ENCODE measurements at places on chromosomes 5 and 9.

- DNase-seq: no peak
Observed at GRCh38 chr5:82984786-82985735, 92.1 kb downstream of the TMEM167A start.

DNA sequence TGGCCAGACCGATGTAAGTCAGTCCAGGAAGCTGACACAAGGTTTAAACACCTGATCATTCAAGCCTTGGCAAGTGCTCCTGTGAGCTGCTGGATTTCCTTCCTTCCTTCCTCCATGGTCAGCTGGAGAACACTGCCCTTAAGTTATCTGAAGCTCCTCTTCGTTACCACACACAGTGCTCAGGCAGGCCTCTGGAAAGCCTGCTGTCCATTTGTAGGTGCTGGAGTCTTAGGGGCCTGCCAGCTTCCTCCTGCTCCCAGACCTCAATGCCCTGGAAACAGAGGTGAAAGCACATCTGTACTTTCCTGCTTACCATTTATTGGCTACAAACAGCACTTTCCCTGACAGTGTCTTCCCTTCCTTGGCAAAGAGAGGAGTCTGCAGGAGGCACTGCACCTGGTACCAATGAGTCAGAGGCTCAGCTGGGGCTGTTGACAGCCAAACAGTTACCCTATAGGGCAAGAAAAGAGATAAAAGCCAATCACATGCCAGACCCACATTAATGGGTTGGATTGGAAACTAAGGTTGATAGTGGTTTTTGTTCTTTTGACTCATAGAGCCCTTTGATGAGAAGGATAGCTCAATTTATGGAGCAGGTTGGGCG is 72.6 kb upstream of the PUM3 start:
- DNase-seq: no peak

DNA sequence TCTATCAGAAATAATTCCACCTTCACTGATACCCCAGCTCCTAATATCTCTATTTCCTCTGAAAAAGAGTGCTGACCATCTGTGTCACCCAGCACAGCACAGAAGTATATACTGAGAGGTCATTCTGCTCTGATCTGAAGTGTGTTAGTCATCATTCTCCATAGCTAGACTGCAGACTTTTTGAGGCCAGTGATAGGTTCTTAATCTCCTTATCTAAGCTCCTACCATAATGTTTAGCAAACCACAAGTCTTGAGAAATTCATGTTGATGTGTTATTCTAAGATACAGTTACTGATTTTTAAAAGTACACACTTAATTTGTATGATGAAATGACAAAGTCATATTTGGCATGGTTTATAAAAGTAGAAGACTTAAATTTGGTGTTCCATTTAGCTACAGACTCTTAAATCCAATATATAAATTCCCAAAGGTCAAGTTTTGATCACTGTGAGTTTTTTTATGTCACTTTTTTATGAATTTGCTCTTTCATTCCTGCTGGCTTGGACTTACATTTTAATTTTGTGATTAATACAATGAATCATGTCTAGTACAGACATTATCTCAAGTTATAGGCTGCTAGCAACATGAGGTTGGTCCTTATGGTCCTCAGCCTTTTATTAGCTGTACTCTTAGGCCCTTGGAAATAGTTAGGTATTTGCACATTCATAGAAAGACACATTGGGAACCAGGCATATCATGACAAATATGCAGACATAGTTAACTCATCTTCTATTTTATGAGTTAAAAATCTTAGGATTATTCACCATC is 380.8 kb downstream of the EBF1 start:
- DNase-seq: peak; percentile 91

GRCh38 chr5:17619354-17619753 is 9.2 kb downstream of the TAF11L12 start:
- DNase-seq: no peak

DNA sequence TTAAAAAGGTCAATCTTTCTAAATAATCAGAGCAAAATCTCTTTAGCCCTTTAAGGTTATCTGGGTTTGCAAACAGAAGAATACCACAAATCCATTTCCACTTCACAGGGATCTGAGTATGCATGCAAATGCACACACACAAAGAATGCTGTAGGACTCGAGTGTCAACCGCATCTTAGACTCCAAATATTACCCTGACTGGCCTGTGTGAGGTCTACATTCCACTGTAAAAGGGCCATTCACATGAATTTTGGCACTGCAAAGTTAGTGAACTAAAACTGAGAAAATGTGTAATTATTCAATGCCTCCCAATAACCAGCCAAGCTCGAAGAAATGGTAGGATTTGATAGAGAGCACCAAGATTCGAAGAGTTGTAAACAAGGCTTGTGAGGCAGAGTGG is 199.9 kb downstream of the AGTPBP1 start:
- no peak for DNase-seq

DNA sequence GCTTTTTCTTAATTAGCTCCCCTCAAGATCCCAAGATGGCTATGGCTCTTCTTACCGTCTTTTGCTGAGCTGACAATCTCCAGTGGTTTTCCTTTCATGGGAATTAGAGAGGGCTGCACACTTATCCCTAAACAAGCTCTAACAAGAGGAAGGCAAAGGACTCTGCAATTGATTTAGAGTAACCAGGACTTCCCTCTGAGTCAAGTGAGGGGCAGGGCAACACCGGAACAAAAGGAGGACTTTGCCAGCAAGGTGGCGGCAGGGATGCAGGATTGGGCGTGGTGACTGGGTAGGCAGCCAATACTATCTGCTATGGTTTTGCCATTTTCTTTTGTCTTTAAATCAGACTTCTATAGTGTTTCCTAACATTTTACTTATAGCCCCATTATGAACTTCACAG is 9.8 kb downstream of the SLC44A1 start:
- no peak for DNase-seq

- no peak for DNase-seq
Observed at GRCh38 chr5:127602481-127602880, 46.4 kb upstream of the CTXN3 start.

DNA sequence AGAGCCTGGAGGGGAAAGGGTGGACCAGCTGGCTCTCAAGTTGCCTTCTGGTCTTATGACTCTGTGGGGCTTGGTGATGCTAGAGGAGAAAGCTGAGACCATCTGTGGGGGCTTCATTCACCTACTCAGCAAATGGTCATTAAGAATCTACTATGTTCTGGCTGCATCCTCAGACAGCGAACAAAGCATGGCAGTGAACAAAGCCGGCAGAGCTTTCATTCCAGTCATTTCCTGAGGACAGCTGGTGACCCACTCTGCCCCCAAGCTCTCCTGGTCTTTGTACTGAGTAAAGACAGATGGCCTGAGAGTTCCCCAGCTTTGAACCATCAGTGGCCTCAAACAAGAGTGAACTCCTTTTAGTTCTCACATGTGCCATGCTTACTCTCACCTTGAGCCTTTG is 48.0 kb downstream of the FGF1 start:
- no peak for DNase-seq

- peak; percentile 74 for DNase-seq
Observed at GRCh38 chr5:31809050-31809870, 170.3 kb downstream of the PDZD2 start.

GRCh38 chr9:5714501-5715401 is 85.8 kb downstream of the RIC1 start:
- peak; percentile 6 for DNase-seq

DNA sequence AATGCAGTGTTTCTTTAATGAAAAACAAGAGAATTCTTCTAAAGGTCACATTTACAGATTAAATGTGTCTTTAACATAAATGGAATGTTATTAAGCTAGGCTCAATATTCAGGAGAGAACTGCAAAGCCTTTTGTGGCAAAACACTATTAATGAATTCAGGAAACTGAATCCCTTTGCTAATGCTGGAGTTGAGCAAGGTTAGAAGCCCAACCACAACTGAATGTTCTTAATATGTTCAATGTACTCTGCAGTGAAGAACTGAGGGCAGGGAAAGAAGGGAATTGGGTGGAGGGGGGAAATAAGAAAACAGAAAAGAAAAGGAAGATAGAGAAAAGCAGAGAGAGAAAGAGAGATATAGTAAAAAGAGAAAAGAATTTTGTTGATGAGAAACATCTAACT is 276.7 kb upstream of the TMEM161B start:
- DNase-seq: no peak

DNA sequence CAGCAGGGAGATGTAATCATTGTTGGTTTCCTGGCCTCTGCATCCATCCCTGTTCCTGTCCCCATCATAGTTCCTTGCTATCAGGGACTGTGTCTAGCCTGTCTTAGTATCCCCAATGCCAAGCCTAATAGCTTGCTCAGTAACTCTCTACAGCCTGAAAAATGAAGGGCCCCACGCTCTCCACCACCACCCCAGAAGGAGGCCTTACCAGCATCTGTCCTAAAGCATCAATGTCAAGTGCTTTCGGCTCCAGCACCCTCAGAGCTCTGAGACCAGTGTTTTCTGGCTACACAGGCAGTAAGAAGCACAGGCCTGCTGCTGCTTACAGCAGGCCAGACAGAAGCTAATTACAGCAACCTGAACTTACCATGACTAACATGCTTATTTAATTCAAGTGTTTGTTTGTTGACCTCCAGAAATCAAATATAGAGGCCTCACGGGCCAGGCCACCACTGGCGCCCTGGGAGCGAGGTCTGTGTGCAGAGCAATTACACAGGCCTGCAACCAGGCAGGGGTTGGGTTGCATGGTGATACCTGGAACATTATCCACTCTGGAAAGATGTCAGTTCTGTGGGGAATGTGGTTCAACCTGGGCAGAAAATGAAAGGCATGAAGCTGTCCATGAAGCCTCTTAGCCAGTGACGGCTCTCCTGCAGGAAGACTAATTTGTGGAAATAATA is 124.3 kb downstream of the SLC1A3 start:
- no peak for DNase-seq

DNA sequence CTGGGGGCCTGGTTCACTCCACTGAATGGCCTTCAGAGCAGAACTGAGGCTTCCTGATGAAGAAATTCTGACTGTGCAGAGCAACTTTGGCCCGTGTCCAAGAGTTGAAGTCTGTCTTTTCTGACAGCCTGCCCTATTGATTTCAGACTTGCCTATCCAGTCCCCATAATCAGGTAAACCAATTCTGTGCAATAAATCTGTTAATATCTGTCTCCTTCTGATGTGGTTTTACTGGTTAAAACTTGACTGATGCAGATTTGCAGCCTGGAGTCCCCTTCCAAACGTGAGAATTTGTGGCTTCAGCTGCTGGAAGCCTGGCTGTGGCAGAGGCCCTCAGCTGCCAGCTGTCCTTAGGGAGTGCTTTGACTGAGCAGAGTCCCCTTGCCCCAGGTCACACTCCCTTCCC is 283.9 kb upstream of the ANKRD55 start:
- DNase-seq: peak; percentile 17
